HEK293T (cell line): ENCODE measurements at places on chromosomes 3 and 15.

DNA sequence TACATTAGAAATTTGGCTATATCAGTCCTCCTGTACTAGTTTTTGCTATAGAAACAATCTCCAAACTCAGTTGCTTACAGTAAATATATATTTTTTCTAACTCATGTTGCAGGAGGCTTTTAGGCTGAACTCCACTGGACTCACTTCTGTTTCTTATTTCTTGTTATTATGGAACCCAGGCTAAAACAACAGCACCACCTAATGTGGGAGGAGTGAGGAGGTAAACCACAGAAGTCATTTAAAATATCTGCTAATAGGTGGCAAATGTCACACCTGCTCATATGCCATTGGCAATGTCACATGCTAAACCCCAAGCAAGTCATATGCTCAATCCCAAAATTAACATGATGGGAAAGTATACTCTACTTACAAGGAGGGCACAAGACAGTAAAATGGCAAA lies 462.2 kb downstream of the PLOD2 start:
- no peak for DNase-seq

DNA sequence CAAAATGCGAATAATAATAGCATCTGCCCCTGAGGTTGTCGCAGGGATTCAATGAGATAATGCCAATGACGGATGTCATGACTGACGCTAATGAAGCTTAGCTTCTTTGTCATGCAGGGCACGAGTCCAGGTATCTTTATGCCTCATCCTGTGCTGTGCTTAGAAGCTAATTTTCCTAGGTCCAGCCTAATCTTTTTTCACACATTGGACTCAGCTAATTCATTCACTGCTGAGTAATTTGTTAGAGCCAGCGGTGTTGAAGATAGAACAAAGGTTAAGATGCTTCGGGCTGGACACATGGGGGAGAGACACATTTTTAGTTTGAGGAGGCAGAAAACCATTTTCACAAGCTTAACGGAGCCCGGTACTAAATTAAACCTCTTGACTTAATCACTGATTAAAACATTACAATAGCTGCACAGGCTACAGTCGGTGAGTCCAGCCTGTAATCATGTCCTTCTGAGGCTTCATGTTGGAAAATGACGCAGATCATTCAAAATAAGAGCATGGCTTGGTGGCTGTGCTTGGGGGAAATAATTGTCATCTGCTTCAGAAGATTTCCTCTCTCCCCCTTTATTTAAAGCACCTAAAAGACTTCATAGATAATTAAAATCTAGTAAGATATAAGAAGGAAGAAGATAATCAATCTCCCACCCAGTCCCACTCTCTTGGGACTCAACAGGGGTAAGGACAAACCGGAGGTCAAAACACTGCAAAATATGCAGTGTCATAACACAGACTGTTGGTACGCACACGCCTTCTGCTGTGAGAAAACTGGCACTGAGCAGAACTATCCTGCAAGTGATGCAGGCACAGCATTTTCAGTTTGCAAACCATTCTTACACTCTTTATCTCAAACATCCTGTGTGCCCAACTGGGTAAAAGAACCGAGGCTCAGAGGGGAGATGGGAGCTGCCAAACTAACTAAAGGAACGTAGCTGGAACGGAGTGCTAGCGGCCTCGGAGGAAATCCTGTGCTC lies 3.3 kb upstream of the CCDC174 start:
- no peak for DNase-seq

DNA sequence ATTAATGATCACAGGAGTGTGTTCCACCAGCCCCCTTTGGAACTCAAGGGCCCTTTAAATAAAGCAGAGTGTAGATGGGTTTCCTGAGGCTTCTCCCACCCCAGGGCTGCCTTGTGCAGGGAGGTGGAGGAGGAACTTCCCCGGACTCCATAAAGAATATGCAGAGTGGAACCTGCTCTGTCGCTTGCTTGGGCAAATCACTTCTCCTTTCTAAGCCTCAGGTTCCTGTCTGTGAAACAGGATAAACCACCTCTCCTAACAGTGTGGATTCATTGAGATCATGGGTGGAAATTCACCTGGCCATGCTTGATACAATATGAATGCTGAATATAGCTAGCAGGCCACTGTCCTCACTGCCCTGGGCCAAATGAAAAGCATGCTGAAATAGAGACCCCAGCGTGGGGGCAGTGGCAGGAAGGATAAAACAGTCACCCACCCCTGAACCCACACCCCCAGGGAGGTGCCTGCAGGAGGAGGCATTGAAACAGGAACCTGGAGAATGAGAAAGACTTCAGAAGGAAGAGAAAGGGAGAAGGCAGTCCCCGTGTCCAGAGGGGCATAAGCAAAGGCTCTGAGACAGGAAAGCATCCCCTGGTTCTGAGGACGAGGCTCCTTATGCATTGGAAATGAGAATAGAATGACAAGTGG lies 41.1 kb upstream of the CHRNB4 start:
- no peak for DNase-seq

GRCh38 chr3:8113626-8114025 lies 388.0 kb upstream of the LMCD1 start:
- no peak for DNase-seq

- no peak for DNase-seq
These were observed 3.0 kb downstream of the TRAK1 start for GRCh38 chr3:42094128-42094527.

- no peak for DNase-seq
These were observed 122.0 kb downstream of the WDR76 start for GRCh38 chr15:43948691-43949325.

- DNase-seq: no peak
These were observed 11.2 kb downstream of the TNFSF10 start for GRCh38 chr3:172511783-172512762.

DNA sequence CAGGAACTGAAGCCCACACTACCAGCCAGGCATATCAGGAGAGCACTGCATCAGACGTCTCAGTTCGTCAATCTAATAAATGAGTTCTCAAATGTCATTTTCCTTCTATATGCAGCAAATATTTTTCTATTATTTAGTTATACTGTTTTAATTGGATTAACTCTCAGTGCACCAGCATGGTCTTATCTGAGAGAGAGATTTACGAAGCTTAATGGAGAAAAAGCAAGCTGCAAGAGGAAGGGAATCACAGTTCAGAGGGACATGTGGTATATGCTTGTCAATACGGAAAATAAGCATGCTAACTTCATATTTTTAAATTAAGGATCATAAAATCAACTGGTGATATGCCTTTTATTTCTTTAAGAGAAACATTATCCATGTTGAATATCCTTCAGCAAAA lies 213.1 kb upstream of the NECTIN3 start:
- DNase-seq: no peak
